HepG2 (cell line): ENCODE measurements at places on chromosomes 2 and 18. TPM values are rescaled to one million over a fixed set of nuclear protein-coding genes. Genes with fewer than 3 reads are reported as not detected.

The FBXO36 gene
- 2.8 and 4.0 TPM in 2 replicates for total RNA-seq

The CD8B2 gene
- total RNA-seq, result not detected in 2 replicates

The MYCN gene
- not detected in 2 replicates for total RNA-seq

The PDCD1 gene
- total RNA-seq, result not detected in 2 replicates

GRCh38 chr2:108591163-108591562 lies 56.9 kb downstream of the LIMS1 start:
- H3K27me3 ChIP-seq, result no peaks in the 10 kb centered on the region
- H3K4me1 ChIP-seq, result peaks cover 43% of the 10 kb centered on the region
- no peak overlapping the region for H3K27ac ChIP-seq
- no peaks in the 10 kb centered on the region for H3K36me3 ChIP-seq

- peaks cover 5% of the 10 kb centered on the region; the same call in 1 of the 2 replicates for H3K4me1 ChIP-seq
- peaks cover 1% of the 10 kb centered on the region; the same call in 1 of the 2 replicates for H3K36me3 ChIP-seq
- no peak overlapping the region for H3K27ac ChIP-seq
- no peaks in the 10 kb centered on the region for H3K27me3 ChIP-seq
Measured at GRCh38 chr2:161332371-161332967, 24.2 kb downstream of the PSMD14 start.

GRCh38 chr2:47569658-47570475 lies 166.9 kb downstream of the MSH2 start:
- H3K4me3 ChIP-seq, result peak overlapping the region; percentile 71; the same call in 1 of the 2 replicates
- H3K27ac ChIP-seq, result no peak overlapping the region
- no peaks in the 10 kb centered on the region for H3K36me3 ChIP-seq
- DNase-seq, result no peak
- H3K27me3 ChIP-seq, result peaks cover 13% of the 10 kb centered on the region

- H3K4me3 ChIP-seq, result no peak overlapping the region
- H3K27me3 ChIP-seq, result no peaks in the 10 kb centered on the region
- H3K36me3 ChIP-seq, result no peaks in the 10 kb centered on the region
- H3K27ac ChIP-seq, result no peak overlapping the region
- H3K4me1 ChIP-seq, result peaks cover 14% of the 10 kb centered on the region
- DNase-seq, result no peak
Measured at GRCh38 chr2:25332571-25332970, 9.2 kb downstream of the DNMT3A start.

- peak; percentile 30 for DNase-seq
- no peak overlapping the region for H3K27ac ChIP-seq
- H3K27me3 ChIP-seq, result no peaks in the 10 kb centered on the region
- H3K4me1 ChIP-seq, result no peaks in the 10 kb centered on the region
Measured at GRCh38 chr18:22983175-22983574, 50.0 kb downstream of the RBBP8 start.

DNA sequence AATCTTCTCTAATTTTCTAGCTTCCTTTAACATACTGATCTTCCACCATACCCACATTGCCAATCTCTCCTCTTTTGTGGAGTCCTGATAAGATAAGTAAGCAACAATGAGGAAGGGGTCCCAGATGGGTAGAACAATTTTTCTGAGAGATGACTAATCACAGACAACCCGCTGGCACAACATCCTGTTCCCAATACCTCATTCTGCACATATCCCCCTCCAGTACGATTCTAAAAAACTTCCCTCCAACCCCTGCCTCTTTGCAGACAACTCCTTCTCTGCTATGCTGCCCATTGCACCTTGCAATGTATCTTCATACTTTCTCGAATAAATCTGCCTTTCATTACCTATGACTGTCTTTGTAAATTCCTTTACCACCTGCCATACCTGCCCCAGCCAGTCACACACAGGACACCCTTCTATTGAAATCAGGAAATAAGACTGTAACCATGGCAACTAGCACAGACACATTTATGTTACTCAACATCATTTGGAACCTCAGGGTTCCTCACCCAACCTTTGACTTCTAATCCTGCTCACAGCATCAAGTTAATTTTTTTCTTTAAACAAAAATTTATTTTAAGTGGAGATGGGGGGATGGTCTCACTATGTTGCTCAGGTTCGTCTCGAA lies 7.4 kb upstream of the EXOC6B start:
- no peaks in the 10 kb centered on the region for H3K36me3 ChIP-seq
- H3K4me1 ChIP-seq, result peaks cover 21% of the 10 kb centered on the region
- no peak overlapping the region for H3K27ac ChIP-seq
- no peak overlapping the region for H3K4me3 ChIP-seq
- H3K27me3 ChIP-seq, result peaks cover 2% of the 10 kb centered on the region; the same call in 1 of the 2 replicates

GRCh38 chr2:194765723-194766122 lies 891.3 kb upstream of the SLC39A10 start:
- no peak overlapping the region for H3K27ac ChIP-seq
- H3K4me1 ChIP-seq, result no peaks in the 10 kb centered on the region
- DNase-seq, result no peak

GRCh38 chr2:95374029-95374428 lies 28.5 kb upstream of the FAHD2A start:
- DNase-seq, result no peak
- H3K27me3 ChIP-seq, result peaks cover 37% of the 10 kb centered on the region
- H3K27ac ChIP-seq, result no peak overlapping the region
- no peak overlapping the region for H3K4me3 ChIP-seq

- H3K4me3 ChIP-seq, result no peak overlapping the region
- no peaks in the 10 kb centered on the region for H3K27me3 ChIP-seq
- no peaks in the 10 kb centered on the region for H3K36me3 ChIP-seq
- no peak for DNase-seq
Measured at GRCh38 chr2:96747061-96747617, 7.3 kb upstream of the LMAN2L start.

DNA sequence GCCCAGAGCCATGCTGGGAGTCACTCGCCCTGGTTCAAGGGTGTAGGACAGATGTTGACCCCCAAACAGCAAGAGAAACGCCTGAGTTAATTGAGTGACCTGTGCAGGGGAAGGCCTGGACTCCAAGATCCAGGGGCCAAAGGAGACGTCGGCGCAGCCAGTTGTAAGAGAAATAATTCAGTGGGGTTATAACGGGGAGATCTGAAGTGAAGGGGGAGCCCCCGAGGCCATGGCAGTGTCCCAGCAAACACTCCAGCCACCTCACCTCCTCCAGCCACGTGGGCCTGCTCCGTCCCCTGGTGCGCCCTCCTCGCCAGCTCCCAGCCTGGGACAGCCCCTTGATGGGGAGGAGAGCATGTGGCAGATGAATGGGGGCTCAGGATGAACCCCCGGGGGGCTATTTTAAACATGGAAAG lies 130.7 kb upstream of the GPC1 start:
- no peak for DNase-seq
- H3K4me3 ChIP-seq, result no peak overlapping the region
- H3K27me3 ChIP-seq, result peaks cover 61% of the 10 kb centered on the region
- H3K27ac ChIP-seq, result no peak overlapping the region
- no peaks in the 10 kb centered on the region for H3K4me1 ChIP-seq

GRCh38 chr18:48709371-48710062 lies 170.7 kb downstream of the CTIF start:
- no peak overlapping the region for H3K27ac ChIP-seq
- H3K36me3 ChIP-seq, result peaks cover 24% of the 10 kb centered on the region; the same call in 2 of the 3 replicates
- H3K27me3 ChIP-seq, result no peaks in the 10 kb centered on the region
- no peaks in the 10 kb centered on the region for H3K4me1 ChIP-seq

DNA sequence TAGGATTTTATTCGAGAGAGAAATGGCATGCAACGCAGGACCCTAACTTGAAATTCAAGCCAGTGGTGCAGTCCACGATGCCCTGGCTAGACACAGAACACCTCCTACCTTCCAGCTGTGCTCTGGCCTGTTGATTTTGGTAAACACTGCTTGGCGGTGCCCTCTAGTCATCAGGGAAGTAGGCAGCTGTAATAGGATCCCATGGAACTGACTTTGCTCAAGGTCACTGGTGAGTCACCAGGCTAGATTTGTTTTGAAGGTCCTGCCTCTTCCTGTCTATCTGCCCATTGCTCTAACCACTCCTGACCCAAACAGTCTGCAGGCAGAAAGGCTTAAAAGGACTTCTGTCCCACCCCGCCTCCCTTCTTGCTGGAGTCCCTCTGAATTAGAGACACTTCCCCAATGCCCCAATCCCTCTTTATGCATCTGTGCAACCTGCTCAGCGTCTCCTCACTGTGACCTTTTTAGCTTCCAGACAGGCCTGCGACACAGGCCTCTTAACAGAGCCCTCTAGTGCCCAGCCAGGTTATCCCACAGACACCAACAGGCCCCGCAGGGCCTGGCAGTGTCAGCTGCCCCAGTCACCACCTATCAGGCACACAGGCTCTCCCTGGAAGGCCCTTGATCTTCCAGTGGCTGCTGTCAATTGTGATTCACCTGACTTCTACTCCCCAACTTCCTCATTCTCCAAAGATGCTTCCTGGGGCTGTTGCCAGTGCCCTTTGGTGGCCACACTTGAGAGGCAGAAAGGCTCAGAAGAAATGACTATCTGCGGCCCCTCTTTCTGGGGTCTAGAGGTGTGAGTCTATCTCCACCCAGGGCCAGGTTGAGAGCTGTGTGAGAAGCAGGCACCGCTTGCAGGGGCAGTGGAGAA lies 5.2 kb downstream of the TMEM127 start:
- peaks cover 74% of the 10 kb centered on the region for H3K4me1 ChIP-seq
- H3K4me3 ChIP-seq, result peak overlapping the region; percentile 19
- DNase-seq, result peak; percentile 100
- peaks cover 31% of the 10 kb centered on the region for H3K36me3 ChIP-seq
- H3K27ac ChIP-seq, result peak overlapping the region; percentile 92
- H3K27me3 ChIP-seq, result no peaks in the 10 kb centered on the region

DNA sequence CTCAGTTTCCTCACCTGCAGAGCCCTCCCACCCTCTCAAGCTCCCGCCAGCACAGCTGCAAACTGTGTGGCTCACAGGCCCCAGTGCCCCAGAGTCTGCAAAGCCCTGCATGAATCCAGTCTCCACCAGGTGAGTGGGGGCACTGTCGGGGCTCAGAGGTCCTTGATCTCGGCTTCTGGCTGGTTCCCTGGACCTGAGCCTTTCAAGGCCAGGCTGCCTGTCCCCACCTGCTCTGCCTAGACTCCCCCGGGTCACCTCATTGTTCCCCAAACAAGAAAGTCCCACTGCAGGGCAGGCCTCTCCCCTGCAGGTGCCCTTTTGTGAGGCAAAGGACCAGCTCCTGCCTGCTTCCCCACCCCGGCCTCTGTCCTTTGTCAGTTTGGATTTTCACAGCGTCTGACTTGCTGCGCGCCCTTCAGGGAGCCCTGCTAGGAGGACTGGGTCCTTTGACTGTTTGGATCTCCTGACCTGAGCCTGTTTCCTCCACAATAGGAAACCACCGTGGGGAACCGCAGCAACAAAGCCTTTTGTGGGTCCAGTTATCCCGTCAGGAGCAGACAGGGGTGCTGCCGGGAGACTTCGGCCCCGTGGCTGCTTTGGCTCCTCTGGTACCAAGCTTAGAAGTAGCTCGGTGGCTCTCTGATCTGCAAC lies 200.5 kb upstream of the HDAC4 start:
- H3K36me3 ChIP-seq, result no peaks in the 10 kb centered on the region
- H3K4me3 ChIP-seq, result no peak overlapping the region
- H3K4me1 ChIP-seq, result no peaks in the 10 kb centered on the region
- DNase-seq, result no peak

GRCh38 chr2:29196792-29197788 lies 81.9 kb downstream of the CLIP4 start:
- H3K4me1 ChIP-seq, result no peaks in the 10 kb centered on the region
- H3K27ac ChIP-seq, result no peak overlapping the region
- no peak overlapping the region for H3K4me3 ChIP-seq
- H3K36me3 ChIP-seq, result no peaks in the 10 kb centered on the region

- H3K36me3 ChIP-seq, result no peaks in the 10 kb centered on the region
- no peak for DNase-seq
- H3K4me1 ChIP-seq, result no peaks in the 10 kb centered on the region
Measured at GRCh38 chr2:196238836-196239380, 67.5 kb upstream of the STK17B start.

DNA sequence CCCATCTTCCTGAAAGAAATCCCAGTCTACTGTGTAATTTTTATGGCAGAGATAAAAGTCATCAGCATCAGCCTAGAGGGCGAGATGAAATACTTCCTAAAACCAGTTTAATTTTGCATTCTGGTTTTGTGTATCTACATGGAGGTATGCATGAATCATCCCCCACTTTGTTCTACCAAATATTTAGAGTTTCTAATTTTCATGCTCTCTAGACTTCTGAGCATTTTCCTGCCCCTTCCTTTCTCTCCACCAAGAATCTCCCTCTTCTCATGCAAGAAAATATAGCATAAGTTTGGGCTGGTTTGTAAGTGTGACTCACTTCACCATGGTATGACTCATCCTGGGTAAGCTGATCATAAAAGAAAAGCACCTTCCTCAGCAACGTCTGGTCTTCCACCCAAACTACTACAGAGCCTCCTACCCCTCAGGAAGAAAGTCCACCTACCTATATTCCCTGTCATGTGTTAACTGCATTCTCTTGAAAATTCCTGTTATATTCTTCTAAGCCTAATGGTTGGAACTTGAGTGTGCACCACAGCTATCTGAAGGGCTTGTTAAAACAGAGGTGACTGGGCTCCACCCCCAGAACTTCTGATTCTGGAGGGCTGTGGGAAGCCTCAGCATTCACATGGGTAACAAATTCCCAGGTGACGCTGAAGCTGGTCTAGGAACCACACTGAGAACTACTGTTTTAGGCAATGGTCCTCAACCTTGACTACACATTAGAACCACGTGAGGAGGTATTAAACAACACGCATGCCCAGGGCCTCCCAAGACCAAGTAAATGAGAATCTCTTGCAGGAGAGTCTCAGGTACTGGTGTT lies 37.4 kb upstream of the RAPGEF4 start:
- 0 out of 2 replicates have a peak, but pooled peaks cover 2% of the 10 kb centered on the region for H3K27me3 ChIP-seq
- no peak overlapping the region for H3K27ac ChIP-seq
- no peak overlapping the region for H3K4me3 ChIP-seq
- no peak for DNase-seq
- no peaks in the 10 kb centered on the region for H3K4me1 ChIP-seq

DNA sequence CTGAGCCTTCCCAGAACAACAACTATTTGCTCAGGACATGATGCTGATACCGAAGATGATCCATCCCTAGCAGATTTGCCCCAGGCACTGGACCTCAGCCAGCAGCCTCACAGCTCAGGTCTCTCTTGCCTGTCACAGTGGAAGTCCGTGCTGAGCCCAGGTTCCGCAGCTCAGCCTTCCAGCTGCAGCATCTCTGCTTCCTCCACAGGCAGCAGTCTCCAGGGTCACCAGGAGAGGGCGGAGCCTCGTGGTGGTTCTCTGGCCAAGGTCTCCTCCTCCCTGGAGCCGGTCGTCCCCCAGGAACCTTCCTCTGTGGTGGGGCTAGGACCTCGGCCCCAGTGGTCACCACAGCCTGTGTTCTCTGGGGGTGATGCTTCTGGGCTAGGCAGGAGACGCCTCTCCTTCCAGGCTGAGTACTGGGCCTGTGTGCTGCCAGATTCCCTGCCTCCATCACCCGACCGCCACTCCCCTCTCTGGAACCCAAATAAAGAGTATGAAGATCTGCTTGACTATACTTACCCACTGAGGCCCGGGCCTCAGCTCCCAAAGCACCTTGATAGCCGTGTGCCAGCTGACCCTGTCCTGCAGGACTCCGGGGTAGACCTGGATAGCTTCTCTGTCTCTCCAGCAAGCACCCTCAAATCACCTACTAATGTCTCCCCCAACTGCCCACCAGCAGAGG lies 15.4 kb downstream of the CEP68 start:
- peaks cover 43% of the 10 kb centered on the region for H3K4me1 ChIP-seq
- no peak overlapping the region for H3K27ac ChIP-seq
- no peaks in the 10 kb centered on the region for H3K27me3 ChIP-seq
- H3K4me3 ChIP-seq, result no peak overlapping the region
- no peak for DNase-seq
